Calu3 (cell line): ENCODE measurements at places on chromosomes 4 and X. TPM values are rescaled to one million over a fixed set of nuclear protein-coding genes. Genes with fewer than 3 reads are reported as not detected.

The CDS1 gene
- 18.8 and 22.4 TPM in 2 replicates for total RNA-seq

The CEP135 gene
- total RNA-seq, result 8.0 and 9.4 TPM in 2 replicates

GRCh38 chr4:100984901-100985300, 362.4 kb downstream of the PPP3CA start:
- DNase-seq, result no peak
- H3K27ac ChIP-seq, result no peak overlapping the region
- H3K27me3 ChIP-seq, result no peaks in the 10 kb centered on the region
- no peaks in the 10 kb centered on the region for H3K4me1 ChIP-seq

GRCh38 chr4:2183394-2183793, 58.5 kb downstream of the HAUS3 start:
- no peak overlapping the region for H3K27ac ChIP-seq
- no peaks in the 10 kb centered on the region for H3K4me1 ChIP-seq
- no peaks in the 10 kb centered on the region for H3K36me3 ChIP-seq
- H3K27me3 ChIP-seq, result no peaks in the 10 kb centered on the region
- H3K4me3 ChIP-seq, result no peak overlapping the region
- no peak for DNase-seq

DNA sequence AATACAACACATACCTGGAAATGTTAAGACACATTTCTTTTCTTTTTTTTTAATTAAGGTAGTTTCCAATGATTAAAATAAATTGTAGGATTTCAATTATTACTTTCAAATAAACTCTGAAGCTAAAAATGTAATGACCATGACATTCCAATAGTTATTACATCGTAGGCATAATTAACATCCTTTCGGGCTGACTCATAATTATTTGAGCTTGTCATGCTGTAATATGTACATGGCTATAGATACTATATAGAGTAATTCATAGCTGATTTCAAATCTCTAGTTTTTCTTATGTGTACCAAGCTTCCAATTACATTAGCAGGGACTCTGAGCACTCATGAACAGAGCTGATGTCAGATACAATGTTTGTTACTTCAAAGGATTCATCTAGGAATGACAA, 125.7 kb upstream of the GABRG1 start:
- no peak overlapping the region for H3K27ac ChIP-seq
- no peak overlapping the region for H3K4me3 ChIP-seq
- no peaks in the 10 kb centered on the region for H3K4me1 ChIP-seq
- no peaks in the 10 kb centered on the region for H3K27me3 ChIP-seq

The MAPK10 gene
- total RNA-seq, result 2.9 and 3.6 TPM in 2 replicates

DNA sequence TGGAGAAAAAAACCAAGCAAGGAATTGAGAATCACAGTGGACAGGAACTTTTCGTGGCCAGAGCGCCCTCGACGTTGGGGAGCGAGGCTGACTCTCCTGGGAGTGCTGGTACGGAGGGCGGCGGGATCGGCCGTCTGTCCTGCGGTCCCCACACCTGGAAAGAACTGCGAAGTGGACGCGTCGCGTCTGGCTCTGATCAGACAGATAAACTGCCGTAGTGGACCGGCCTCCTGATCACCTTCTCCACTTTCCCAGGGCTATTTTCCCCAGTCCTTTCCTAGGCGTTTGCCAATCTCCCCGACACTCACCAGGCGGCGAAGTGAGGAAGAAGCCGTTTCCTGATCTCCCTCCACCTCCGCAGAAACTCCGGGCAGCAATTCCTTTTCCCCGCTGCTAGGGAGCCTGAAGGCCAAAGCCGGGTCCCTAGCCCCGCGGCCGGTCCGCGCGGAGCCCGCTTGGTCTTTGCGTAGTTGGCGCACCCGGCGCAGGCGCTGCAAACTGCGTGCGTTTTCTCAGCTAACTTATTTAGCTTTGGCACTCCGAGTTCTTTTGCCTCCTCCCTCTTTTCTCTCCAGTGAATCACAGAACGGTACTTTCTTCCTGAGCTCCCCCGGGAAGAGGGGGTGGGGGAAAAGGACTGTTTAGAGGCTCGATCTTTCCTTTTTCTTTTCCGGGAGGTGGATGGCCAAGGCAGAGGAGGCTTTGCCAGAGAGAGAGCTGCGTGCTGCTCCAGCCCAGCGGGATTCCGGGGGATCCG, at the start of gene ARSJ:
ARSJ (minus strand) TSS at position 500 of the 757 bp plus-strand sequence. CDS start 813 bp downstream, outside the sequence.
- peak within 1 kb of the TSS; percentile 76 for H3K4me3 ChIP-seq
- H3K27ac ChIP-seq, result peak within 1 kb of the TSS; percentile 80
- peaks cover 15% of the 10 kb centered on the region for H3K4me1 ChIP-seq
- peak; percentile 37 for DNase-seq

GRCh38 chr4:180581061-180581460, 1662.1 kb upstream of the TENM3 start:
- no peak for DNase-seq
- H3K27me3 ChIP-seq, result no peaks in the 10 kb centered on the region
- H3K27ac ChIP-seq, result no peak overlapping the region
- no peaks in the 10 kb centered on the region for H3K4me1 ChIP-seq
